ENCODE measurements at places on chromosomes 16 and 17. TPM values are rescaled to one million over a fixed set of nuclear protein-coding genes. Genes with fewer than 3 reads are reported as not detected.

DNA sequence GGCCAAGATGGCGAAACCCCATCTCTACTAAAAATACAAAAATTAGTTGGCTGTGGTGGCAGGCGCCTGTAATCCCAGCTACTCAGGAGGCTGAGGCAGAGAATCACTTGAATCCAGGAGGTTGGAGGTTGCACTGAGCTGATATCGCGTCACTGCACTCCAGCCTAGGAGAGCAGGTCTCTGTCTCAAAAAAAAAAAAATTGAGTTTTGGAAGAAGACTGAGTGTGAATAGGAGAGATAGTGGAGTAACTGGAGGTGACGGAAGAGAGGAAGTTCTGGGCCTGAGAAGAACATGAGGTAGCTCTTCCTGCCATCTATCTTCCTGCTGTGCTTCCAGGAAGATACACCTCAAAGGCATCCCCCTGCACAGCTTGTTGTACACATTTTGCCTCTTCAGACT, 11.4 kb downstream of the HOXB1 start:
- peaks cover 16% of the 10 kb centered on the region for H3K4me1 ChIP-seq
- H3K27ac ChIP-seq: no peak overlapping the region
- no peak overlapping the region for H3K4me3 ChIP-seq
- peaks cover 22% of the 10 kb centered on the region for H3K27me3 ChIP-seq
- DNase-seq: no peak
- H3K36me3 ChIP-seq: no peaks in the 10 kb centered on the region

Gene CD300H
- not detected for total RNA-seq

GRCh38 chr16:12315330-12316136, 339.0 kb downstream of the SNX29 start:
- DNase-seq: no peak
- no peak overlapping the region for H3K4me3 ChIP-seq
- H3K4me1 ChIP-seq: peaks cover 4% of the 10 kb centered on the region
- no peak overlapping the region for H3K27ac ChIP-seq
- no peaks in the 10 kb centered on the region for H3K27me3 ChIP-seq

DNA sequence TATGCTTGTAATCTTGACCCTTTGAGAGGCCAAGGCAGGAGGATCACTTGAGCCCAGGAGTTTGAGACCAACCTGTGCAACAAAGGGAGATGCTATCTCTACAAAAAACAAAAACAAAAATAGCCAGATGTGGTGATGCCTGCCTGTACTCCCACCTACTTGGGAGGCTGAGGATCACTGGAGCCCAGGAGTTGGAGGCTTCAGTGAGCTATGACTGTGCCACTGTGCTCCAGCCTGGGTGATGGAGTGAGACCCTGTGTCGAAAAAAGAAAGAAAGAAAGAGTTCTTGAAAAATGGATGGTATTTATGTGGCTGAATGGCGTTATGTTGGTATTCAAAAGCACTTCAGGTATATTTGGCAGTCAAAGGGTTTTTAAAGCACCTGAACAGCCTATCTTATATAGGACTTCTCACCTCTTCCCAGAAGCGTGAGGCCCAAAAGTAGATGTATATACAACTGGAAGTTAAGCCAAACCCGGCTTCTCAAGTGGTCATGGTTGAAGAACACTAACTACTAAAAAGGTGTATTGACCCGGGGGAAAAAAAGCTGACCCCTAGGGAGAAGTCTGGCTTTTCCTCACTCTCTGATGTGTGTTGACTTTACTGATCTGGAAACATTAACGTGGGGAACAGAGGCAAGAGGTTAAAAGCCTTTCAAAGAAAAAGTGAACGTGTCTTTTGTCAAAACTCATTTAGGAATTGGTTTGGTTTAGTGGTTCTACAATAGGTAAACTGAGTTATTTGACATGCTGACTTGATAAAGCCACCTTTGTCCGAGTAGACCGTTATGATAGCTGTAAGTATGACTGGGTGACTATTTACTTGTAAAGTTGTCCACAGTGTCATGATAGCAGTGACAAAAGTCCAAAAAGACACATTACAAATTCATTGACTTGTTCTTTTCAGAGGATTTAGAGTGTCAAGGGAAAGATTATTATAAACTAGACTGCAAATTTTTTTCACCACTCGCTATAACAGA, 183.4 kb downstream of the IRX3 start:
- no peak overlapping the region for H3K4me3 ChIP-seq
- H3K27ac ChIP-seq: no peak overlapping the region
- no peaks in the 10 kb centered on the region for H3K4me1 ChIP-seq
- no peaks in the 10 kb centered on the region for H3K36me3 ChIP-seq
- H3K27me3 ChIP-seq: no peaks in the 10 kb centered on the region

Gene GCGR
- not detected for total RNA-seq

GRCh38 chr17:32016231-32016630, 9.0 kb downstream of the LRRC37B start:
- H3K36me3 ChIP-seq: peaks cover 10% of the 10 kb centered on the region
- DNase-seq: no peak

- H3K36me3 ChIP-seq: no peaks in the 10 kb centered on the region
- H3K4me3 ChIP-seq: no peak overlapping the region
- no peaks in the 10 kb centered on the region for H3K4me1 ChIP-seq
- H3K27ac ChIP-seq: no peak overlapping the region
Measured at GRCh38 chr16:72173997-72174396, 2.0 kb upstream of the PMFBP1 start.

Gene ITGAX
- total RNA-seq: 0.18 TPM

GRCh38 chr16:82660966-82661365, 34.2 kb downstream of the CDH13 start:
- no peak for DNase-seq
- no peaks in the 10 kb centered on the region for H3K36me3 ChIP-seq
- H3K27me3 ChIP-seq: no peaks in the 10 kb centered on the region
- peaks cover 3% of the 10 kb centered on the region for H3K4me1 ChIP-seq

DNA sequence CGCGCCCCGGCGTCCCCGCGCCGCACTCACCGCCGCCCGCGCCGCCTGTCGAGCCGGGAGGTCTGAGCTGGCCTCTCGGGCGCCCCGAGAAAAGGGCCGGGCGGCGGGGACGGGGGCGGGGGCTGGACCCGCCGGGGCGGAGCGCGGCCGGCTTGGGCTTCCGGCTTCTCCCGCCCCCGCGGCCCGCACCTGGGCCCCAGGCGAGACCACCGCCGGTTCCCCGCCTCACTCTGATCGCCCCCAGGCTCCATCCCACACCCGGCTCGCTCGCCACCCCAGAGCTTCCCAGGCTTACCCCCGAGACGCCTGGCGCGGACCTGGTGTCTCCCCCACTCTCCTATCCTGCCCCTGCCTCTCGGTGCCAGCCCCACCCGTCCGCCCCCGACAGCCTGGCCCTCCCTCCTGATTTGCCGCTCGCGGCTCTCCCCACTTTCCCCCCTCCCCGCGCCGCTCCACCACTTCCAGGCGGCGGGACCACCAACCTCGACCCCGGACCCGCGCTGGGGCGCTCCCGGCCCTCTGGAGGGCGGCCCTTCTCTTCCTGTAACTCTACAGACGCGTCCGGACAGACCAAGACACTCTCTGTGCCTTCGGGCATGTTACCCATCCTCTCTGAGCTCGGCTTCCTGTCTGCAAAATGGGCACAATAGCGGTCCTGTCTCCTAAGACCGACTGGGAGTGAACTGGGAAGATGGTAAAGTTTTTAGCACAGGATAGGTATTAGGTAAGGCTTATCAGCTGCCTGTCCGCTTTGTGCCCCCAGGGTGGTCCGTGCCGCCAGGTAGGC, at the start of gene LITAF:
Gene LITAF (minus strand): TSS at position 64 of the 787 bp plus-strand sequence. CDS start 30,189 bp downstream, outside the sequence.
- peaks cover 16% of the 10 kb centered on the region for H3K4me1 ChIP-seq
- H3K27ac ChIP-seq: peak within 1 kb of the TSS; percentile 95
- no peaks in the 10 kb centered on the region for H3K27me3 ChIP-seq
- peak; percentile 42 for DNase-seq
- H3K36me3 ChIP-seq: no peaks in the 10 kb centered on the region
- peak within 1 kb of the TSS; percentile 93 for H3K4me3 ChIP-seq

- no peaks in the 10 kb centered on the region for H3K27me3 ChIP-seq
- no peak overlapping the region for H3K4me3 ChIP-seq
- H3K27ac ChIP-seq: no peak overlapping the region
- H3K36me3 ChIP-seq: no peaks in the 10 kb centered on the region
- no peak for DNase-seq
Measured at GRCh38 chr17:70582777-70583176, 413.4 kb downstream of the KCNJ2 start.

GRCh38 chr17:81037026-81037797, 2.3 kb downstream of the BAIAP2 start:
- no peaks in the 10 kb centered on the region for H3K27me3 ChIP-seq
- H3K4me1 ChIP-seq: peaks cover 15% of the 10 kb centered on the region
- no peak overlapping the region for H3K27ac ChIP-seq
- peaks cover 8% of the 10 kb centered on the region for H3K36me3 ChIP-seq
- H3K4me3 ChIP-seq: no peak overlapping the region
- DNase-seq: no peak

- H3K4me3 ChIP-seq: no peak overlapping the region
- H3K27ac ChIP-seq: peak overlapping the region; percentile 30
- DNase-seq: peak; percentile 27
- H3K4me1 ChIP-seq: peaks cover 21% of the 10 kb centered on the region
Measured at GRCh38 chr16:69482410-69482991, 58.1 kb downstream of the CYB5B start.

DNA sequence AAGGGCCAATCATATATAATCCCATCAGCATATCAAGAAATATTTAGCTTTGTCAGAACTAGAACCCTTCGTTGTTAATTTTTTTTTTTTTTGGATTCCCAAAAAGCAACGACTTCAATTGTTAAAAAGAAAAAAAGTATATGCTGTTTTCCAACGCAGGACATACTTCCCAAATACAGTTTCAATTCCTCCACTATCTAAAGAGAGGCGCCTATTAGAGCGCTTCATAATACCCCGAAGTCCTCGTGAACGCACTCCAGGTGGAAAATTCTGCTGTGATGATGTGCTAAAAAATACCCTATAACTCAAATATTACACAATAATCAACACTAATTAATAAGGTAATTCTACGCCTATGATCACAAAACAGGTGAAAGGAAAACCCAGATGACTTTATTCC, 20.8 kb downstream of the GNA13 start:
- no peak overlapping the region for H3K4me3 ChIP-seq
- H3K4me1 ChIP-seq: peaks cover 8% of the 10 kb centered on the region
- H3K27ac ChIP-seq: no peak overlapping the region

Gene BAHCC1
- 0.83 TPM for total RNA-seq

Gene SLC16A11
- total RNA-seq: not detected

GRCh38 chr16:86892509-86892908, 314.2 kb downstream of the FOXL1 start:
- peak; percentile 59 for DNase-seq
- no peaks in the 10 kb centered on the region for H3K36me3 ChIP-seq
- peaks cover 2% of the 10 kb centered on the region for H3K4me1 ChIP-seq

DNA sequence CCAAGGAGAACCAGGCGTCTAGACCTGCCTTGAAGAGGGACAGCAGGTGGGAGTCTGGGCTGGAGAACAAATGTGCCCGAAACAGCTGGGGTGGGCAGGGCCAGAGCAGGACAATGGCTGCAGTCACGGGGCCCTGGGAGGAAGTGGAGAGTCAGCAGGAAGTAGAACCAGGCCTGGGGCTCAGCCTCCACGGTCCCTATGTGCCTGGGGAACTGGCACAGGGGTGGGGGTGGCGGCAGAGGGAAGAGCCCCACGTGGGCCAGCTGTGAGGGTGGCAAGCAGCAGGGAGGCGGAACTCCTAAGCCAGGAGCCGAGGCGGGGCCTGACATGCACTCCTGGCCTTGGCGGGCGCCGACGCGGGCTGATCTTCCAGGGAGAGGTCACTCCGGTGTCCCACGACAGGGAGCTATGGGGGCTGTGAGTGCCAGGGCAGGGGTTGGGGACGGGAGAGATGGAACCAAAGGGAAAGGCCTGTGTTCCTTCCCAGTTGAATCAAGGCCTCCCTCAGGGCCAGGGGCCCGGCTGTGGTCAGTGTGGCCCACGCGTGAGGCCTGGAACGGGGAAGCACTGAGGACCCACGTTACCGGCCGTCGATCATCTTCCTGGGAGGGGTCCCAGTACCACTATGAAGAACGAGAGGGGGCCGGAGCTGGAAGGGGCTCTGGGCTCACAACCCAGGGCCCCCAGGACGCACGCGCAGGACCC, 42.7 kb downstream of the TIMM22 start:
- H3K27me3 ChIP-seq: no peaks in the 10 kb centered on the region
- no peak overlapping the region for H3K27ac ChIP-seq
- H3K4me3 ChIP-seq: no peak overlapping the region
- H3K36me3 ChIP-seq: peaks cover 28% of the 10 kb centered on the region
- no peak for DNase-seq

- no peak overlapping the region for H3K27ac ChIP-seq
- no peaks in the 10 kb centered on the region for H3K4me1 ChIP-seq
- DNase-seq: no peak
- no peaks in the 10 kb centered on the region for H3K36me3 ChIP-seq
Measured at GRCh38 chr16:51242296-51242994, 91.4 kb upstream of the SALL1 start.

DNA sequence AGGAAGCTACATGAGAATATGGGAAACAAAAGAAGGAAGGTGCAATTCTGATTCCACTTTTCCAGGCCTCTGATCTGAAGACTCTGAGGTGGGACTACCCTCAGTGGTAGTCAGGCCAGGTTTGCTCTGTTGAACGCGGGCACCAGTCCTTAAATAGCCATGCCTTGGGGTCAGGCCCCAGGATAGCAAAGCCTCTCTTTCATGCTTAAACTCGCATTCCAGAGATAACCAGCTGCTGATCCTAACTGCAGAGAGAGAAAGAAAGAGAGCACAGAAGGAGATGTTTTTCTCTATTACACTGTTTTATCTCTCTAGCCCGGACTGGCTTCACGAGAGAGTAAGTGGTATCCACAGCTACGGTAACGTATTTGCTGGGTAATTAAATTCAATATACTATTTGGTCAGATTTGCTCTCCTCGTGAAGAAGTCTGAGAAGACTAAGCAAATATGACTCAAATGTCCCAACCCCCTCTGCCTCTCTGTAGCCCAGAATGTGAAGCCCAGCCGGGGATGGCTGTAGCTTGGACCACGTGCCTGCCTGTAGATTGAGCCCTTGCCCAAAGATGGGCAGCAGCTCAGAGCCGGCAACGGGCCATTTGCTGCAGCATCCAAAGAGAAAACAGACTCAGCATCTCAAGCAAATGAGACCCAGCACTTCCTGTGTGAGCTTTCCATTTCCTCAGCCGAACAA, 122.2 kb downstream of the SMG6 start:
- no peak overlapping the region for H3K4me3 ChIP-seq
- H3K27ac ChIP-seq: peak overlapping the region; percentile 87
- DNase-seq: peak; percentile 95
- H3K27me3 ChIP-seq: no peaks in the 10 kb centered on the region
- H3K36me3 ChIP-seq: peaks cover 13% of the 10 kb centered on the region

DNA sequence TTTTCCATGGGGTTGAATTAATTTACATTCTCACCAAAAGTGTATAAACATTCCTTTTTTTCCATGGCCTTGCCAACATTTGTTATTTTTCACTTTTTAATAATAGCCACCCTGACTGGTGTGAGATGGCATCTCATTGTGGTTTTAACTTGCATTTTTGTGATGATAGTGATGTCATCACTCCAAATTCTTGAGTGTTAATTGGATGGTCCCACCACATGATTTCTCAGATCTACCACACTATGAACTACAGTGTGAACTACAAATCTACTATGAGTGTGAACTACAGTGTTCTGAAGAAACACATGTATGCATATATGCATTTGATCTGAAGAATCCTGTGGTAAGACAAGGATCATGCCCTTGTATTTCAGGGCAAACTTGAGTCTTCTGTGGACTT, 340.1 kb downstream of the ABCC12 start:
- H3K4me3 ChIP-seq: no peak overlapping the region
- H3K27ac ChIP-seq: no peak overlapping the region
- H3K27me3 ChIP-seq: no peaks in the 10 kb centered on the region

Gene CSF3
- total RNA-seq: not detected

- no peak overlapping the region for H3K27ac ChIP-seq
- H3K4me1 ChIP-seq: peaks cover 17% of the 10 kb centered on the region
- H3K27me3 ChIP-seq: no peaks in the 10 kb centered on the region
- H3K36me3 ChIP-seq: peaks cover 17% of the 10 kb centered on the region
- no peak for DNase-seq
- peak overlapping the region; percentile 38 for H3K4me3 ChIP-seq
Measured at GRCh38 chr16:1535391-1536291, 2.2 kb downstream of the TMEM204 start.
